Activated T-helper 1 cell treated with anti-CD3 and anti-CD28 coated beads, Interleukin-2, amount 50 U/mL, for 16 hours (primary cell): ENCODE measurements at places on chromosomes 2 and 18.

DNA sequence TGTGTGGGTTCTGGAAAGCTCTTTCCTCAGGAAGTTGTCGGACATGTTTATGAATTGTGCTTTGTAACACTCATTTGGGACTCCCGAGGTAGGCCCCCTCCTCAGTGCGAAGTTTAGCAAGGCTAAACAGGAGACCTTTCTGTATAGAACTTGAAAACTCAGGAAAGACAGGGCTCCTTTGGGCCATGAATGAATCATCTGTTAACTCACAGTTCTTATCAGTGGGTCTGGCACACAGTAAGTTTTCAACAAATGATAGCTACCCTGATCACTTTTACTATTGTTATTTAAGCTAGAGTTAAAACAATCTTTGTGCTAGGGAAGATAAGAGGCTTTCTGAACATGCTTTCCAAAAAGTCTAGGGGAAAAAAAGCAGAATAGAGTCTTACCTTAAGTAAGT lies 430.5 kb upstream of the ETAA1 start:
- DNase-seq, result no peak

DNA sequence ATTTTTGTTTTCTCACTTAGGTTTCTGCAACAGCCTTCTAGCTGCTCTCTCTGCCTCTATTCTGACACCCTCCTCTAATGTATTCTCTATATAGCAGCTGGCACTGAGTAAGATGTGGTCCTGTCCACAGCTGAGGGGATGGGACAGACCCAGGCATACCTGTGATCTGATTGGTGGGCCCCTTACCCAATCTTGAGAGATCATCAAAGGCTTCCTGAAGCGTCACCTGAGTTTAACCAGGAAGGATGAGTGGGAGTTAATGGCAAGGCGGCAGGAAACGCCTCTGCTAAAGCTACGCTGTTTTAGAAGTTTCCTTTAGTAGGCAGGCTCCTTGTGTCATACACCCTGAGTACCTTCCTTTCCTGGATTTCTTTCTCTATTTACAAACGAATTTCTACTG lies 5.7 kb upstream of the TET3 start:
- DNase-seq, result no peak

DNA sequence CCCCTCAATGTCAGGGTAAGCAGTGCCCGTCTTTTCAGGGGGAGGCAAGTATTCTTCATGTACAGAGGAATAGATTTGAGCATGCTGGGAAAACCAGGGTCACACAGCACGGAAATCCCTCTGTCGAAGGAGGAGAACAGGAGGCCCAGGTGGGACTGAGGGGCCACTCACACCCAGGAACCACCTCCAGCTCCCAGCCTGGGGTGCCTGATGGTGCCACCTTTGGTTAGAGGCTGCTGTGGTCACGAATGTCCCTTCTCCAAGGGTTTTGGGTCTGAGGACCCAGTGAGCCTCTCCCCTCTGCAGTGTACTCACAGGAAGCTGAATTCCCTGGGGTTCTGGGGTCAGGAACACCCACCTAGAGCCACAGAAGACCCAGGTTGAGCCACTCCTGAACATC lies 197.3 kb downstream of the ANKRD30B start:
- no peak for DNase-seq

- no peak for DNase-seq
Measured at GRCh38 chr18:10027461-10027860, 113.6 kb downstream of the VAPA start.

- DNase-seq, result no peak
Measured at GRCh38 chr2:219476652-219477151, 22.0 kb upstream of the GMPPA start.

GRCh38 chr2:28717339-28717758 lies 34.3 kb upstream of the PPP1CB start:
- no peak for DNase-seq

- DNase-seq, result no peak
Measured at GRCh38 chr2:155190342-155190741, 491.8 kb downstream of the KCNJ3 start.

DNA sequence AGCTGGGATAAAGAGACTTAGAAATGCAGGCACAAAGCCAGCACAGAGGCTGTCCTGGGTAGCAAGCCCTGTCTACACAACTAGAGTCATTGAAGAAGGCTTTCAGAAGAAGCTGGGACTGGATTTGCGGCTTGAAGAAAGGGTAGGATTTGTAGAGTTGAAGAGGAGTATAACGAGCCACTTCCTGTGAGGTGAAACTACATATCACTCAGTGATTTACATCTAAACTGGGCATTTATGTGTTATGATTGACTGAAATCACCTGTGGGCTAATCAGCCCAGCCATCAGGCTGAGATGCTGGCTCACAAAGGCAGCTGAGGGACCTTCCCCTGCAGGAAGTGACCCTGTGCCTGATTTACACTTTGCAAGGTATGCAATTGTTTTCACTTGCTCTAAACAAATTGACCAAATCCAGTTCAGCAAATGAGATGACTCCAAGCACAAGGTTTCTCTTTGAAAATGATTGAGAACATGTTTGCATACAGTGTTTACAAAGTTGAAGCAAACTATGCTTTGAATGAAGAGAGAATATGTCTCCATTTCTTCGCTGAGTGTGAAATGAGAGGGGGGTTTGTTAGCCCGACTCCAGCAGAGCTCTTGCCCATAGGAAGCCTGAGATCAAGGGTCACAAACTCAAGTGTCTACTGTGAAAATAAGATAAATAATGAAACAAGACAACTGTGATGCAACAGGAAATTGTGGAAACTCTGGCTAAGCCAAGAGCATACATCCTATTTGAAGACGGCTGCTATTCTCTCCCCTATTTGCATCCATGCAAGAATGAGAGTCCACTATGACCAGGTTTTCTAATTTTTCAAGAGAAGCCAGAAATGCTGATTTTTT lies 69.3 kb upstream of the HK2 start:
- no peak for DNase-seq

DNA sequence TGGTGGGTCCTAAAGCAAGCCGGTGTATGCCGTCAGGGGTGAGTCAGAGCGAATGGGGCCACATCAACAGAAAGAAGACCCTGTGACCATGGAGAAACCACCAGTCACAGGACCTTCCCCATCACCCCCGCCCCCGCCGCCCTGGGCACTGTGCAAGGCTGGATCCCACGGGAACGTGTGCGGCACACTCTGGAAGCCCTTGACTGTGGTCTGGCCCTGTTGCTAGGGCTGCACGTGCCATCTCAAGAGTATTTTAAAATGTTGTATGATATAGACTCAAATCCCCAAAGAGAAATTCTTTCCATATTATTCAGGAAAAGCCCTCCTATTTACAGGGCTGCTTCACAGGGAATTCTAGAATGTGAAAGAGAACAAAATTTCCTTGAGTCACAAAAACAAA lies 174.8 kb downstream of the BCL2 start:
- no peak for DNase-seq

- no peak for DNase-seq
Measured at GRCh38 chr2:177399376-177399775, 6.8 kb downstream of the AGPS start.

- DNase-seq, result no peak
Measured at GRCh38 chr2:54903736-54904554, 146.3 kb downstream of the RTN4 start.

DNA sequence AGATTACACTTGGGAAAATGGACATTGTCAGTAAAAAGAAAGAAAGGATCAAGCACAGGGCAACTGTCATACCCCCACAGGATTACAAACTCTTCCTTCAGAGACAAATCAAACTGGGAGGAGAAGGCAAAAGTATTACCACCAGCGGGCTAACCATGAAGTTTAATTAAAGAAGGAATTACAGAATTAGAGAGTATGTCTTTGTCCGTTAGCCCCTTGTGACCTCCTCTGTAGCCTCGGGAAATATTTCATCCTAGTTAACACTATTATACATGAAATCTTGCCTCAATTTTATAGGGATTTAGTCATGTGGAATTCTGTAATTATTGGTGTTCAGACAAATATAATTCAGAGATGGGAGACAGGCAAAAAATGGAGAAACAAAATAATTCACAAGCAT lies 60.7 kb downstream of the PAX3 start:
- DNase-seq, result no peak

DNA sequence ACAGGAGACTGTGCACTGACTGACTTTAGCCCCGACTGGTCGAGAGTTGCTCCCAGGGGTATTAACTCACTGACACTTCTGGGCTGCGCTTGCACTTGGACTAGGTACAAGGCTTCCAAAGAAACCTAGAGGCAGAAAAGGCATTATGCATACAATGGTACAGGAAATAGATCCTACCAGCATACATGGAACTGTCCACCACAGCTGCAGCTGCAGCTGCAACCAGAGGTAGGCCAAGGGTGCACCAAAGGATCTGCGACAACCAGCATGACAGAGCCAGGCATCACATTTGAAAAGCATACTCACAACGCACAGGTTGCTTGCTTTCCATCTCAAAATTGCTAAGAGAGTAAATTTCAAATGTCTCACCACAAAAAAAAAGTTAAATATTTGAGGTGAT lies 22.6 kb upstream of the PGAP1 start:
- no peak for DNase-seq

DNA sequence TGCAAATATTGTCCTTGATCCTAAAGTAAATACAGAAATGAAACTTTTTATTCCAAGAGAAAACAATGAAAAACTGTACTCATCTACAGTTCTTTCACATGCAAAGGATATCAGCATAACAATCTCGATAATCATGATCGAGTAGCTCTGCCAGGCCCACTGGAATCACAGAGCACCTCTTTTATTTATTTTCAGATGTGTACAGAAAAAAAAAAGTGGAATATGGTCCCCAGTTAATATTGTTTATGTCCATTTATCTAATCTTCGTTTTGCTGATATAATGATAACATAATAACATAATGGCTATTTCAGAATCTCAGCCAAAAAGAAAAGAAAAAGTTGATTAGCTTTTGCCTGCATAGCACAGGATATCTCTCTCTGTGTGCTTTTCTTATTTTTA lies 6.5 kb downstream of the ZNF385B start:
- no peak for DNase-seq

DNA sequence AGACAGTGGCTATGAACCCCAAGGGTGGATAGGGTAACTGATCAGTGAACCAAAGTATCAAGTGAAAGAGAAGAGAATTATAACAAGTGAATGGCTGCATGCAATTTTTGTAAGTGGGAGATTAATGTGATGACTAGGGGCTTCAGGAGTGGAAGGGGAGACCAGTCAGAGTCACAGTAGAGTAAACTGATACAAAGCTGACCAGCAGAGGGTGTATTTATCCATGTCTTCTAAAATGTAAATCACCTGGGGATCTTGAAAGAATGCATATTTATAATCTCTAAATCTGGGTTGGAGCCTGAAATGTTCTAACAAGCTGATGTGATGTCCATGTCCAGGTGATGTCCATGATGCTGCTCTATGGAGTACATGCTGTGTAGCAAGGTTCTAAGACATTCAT lies 1351.3 kb upstream of the CHAC2 start:
- no peak for DNase-seq

DNA sequence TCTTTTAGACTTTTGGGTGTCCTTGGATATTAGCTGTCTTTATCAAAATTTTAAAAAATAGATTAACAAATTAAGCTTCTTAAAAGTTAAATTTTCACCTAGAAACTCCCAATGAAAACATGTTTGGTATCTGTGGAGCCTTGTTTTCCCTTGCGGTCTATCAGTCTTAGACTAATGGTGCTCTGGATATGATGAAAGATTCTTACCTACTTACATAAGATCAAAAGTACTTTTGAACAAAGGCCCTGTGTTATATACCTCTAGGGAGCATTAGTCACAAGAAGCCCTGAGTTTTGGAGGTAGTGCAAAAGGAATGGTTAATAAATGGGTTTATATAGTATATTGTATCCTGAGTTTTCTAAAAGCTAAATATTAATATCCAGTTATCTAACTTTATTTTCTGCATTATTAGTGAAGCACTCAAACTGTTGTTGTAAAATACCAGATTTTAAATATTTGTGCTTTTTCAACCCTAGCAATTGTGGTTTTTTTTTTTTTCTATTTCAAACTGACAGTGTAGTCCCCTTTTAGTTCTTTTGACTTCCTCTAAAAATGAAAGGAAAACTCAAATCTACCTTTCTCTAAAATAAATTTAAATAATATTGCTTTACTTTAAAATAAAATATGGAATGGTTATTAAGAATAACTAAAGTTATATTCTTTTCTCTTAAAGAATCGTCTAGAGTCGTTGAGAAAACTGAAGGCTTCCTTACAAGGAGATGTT lies 18.1 kb downstream of the NDC80 start:
- DNase-seq, result no peak

GRCh38 chr2:47655563-47655880 lies 127.4 kb upstream of the MSH6 start:
- DNase-seq, result no peak

- DNase-seq, result no peak
Measured at GRCh38 chr2:165617741-165618481, 148.4 kb downstream of the CSRNP3 start.
